HFF-Myc (cell line): ENCODE measurements at places on chromosomes 12 and 14.

GRCh38 chr12:123801573-123802178 is 39.6 kb downstream of the DNAH10 start:
- DNase-seq: no peak

- no peak for DNase-seq
These were observed 104.7 kb downstream of the PAH start for GRCh38 chr12:102812344-102812743.

GRCh38 chr14:75247286-75247922 is 31.2 kb upstream of the FOS start:
- no peak for DNase-seq

DNA sequence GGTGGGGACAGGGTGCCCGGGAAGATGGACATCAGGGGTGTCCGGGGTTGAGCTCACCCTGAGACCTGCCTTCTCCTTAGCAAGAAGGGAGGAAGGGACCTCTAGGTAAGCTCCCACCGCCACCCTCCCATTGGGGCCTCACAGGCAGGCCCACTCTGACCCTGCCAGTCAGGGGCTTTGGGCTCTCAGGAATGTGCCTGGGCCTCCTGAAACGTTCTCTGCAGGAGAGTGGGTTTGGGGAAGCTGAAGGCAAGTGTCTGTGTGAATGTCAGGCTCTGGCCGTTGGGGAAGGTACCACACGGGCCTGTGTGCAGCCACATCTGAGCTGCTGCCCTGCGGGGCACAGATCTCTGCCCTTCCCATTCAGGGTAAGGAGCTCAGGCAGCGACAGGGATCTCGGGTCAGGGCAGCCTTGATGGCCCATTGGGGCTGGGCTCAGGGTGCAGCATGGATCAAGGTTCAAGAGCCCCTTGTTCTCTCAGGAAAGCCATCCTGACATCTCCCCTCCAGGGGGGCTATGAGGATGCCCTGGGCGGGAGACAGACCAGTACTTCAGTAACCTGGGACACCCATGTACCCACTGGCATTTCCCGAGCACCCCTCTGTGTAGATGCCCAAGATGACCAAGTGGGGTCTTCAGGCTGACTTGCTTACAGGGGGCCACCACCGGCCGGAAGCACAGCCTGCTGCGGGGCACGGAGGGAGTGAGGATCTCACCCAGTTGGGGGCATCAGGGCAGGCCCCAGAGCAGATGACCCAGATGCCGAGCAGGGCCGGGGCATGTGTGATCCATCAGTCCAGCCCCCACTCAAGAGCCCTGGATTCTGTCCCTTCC is 29.7 kb downstream of the FAM222A start:
- no peak for DNase-seq

GRCh38 chr12:106214571-106214970 is 33.2 kb downstream of the CKAP4 start:
- DNase-seq: no peak

DNA sequence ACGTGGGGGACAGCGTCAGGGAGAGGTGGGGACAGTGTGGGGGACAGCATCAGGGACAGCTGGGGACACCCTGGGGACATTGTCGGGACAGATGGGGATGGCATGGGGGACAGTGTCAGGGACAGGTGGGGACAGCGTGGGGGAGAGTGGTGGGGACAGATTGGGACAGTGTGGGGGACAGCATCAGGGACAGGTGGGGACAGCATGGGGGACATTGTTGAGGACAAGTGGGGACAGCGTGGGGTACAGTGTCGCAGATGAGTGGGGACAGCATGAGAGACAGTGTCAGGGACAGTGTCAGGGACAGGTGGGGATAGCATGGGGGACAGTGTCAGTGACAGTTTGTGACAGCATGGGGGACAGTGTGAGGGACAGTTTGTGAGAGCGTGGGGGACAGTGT is 240.9 kb downstream of the TMEM121 start:
- no peak for DNase-seq

DNA sequence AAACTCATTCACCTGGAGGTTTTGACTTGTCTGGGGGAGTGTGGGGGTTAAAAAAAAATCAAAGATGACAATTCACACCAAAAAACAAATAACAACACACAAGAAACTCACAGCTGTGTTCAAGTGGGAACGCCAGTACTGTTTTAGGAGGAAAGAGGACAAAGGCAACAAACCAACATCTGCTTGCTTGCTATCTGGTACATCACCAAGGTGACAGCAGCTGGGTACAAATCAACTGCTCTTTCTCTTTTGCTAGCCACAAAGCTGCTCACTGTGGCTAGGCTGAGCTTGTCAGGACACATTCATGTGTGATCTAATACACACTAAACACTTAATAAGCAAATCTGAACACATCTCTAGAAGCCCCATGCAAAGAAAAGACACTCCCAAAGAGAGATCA is 128.0 kb upstream of the RAP1B start:
- DNase-seq: no peak

DNA sequence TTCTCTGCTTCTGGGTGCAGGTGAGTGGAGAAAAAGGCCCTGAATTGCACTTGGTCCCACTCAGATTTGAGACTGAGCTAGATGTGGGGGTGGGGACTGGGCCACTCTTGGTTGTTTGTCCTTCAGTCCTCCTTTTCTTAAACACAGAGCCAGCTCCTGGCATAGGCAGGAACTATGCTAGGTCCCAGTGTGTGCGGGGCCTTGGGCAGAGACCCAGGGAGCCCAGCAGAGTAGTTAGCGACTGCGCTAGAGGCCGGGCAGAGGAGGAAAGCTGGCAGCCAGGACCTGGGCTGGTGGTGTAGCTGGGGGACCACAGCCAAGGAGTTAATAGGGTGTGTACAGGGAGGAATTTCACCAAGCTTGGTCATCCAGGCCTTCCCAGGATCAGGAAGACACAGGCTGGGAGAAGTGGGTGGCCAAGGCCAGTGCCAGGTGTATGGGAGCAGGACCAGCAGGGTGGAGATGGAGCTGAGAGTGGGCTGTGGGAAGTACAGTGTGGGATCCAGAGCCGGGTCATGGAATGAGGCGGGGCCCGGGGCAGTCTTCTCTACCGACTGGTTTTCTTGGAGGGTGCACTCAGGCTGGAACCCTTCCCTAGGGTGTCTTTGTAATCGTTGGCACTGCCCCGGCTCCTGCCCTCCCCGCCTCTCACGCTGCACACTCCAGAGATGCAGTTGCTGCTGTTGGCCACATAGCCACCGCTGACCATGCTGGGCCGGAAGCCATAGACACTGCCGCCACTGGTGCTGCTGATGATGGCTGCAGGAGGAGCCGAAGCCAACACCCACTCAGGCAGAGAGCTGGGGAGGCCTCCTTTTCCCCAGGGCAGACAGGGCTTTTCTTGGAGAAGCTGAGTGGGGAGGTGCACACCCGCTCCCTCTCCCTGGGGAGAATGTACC is 8.7 kb downstream of the KRT71 start:
- no peak for DNase-seq

DNA sequence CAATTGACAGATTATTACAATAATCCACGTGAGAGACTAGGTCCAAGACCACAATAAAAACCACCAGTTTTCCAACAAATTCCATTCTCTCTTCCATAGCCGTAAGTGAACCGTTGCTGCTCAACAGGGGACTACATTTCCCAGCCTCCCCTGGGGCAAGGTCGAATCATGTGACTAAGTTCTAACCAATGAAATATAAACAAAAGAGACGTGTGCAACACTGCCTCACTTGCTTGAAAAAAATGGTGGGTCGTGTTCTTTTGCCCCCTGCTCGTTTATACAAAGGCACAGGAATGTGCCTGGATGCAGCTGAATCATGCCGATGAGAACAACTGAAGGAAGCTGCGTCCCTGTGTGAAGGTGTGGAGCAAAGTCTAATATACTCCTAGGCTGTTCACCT is 51.1 kb downstream of the HSPB8 start:
- DNase-seq: no peak

DNA sequence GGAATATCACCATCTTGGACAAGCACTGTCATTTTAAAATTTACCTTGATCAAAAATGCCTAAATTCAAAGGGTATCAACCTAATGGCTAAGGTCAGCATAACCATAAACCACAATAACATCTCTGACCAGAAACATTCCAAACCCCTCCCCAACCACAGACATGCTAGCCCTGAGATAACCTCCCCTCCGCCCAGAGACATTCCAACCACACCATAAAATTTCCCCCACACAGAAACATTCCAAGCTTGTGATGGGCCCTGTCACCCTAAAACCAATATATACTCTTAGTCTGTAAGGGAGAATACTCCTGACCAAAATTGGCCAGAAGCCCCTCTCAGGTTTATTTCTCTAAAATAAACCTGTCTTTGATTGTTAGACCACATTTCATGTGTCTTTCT is 17.7 kb downstream of the EPYC start:
- DNase-seq: no peak

GRCh38 chr12:1348606-1349005 is 245.8 kb downstream of the FBXL14 start:
- no peak for DNase-seq

GRCh38 chr12:50317203-50317602 is 33.9 kb upstream of the LIMA1 start:
- DNase-seq: no peak

DNA sequence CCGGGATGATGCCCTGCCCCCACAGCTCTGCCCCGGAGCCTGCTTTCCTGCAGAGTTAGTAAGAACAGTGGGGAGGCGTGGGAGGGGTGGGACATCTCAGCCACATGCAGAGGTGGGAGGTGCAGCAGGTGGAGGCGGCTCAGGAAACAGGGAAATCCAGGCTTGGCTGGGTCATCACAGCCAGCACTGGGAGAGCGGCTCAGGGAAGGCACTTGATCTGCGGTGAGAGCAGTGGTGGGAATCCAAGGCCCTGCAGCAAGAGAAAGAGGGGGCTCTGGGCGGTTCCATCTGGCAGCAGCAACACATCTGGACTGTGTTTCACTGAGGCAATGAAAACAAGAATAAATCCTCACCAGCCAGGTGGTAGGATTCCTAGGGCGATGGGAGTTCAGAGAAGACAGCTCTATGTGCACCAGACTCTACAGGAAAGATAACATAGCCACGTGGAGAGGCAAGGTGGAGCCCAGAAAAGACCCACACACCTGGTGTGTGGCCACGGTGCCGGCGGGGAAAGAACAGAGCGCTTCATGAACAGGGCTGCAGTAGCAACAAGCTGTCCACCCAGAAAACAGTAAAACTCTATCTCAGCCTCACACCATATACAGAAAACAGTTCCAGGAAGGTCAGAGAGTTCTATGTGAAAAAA is 57.6 kb downstream of the CCDC85C start:
- DNase-seq: no peak

DNA sequence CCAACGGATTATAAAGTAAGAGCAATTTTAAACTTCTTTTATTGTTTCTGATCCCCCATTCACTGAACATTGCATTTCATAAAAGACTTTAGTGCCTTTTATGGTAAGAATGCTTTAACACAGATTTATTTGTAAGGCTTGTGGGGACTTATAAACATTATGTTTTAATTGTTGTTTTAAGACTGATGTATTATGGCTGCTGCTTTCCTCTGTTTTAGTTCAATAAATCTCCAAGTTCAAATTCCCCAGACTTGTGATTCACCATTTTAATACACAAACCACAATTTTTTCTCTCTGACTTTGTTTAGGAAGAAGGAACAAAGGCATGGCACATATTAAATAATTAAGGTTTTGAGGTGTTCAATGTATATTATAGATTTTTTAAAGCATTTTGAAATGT is 753.3 kb downstream of the SLC6A15 start:
- no peak for DNase-seq

DNA sequence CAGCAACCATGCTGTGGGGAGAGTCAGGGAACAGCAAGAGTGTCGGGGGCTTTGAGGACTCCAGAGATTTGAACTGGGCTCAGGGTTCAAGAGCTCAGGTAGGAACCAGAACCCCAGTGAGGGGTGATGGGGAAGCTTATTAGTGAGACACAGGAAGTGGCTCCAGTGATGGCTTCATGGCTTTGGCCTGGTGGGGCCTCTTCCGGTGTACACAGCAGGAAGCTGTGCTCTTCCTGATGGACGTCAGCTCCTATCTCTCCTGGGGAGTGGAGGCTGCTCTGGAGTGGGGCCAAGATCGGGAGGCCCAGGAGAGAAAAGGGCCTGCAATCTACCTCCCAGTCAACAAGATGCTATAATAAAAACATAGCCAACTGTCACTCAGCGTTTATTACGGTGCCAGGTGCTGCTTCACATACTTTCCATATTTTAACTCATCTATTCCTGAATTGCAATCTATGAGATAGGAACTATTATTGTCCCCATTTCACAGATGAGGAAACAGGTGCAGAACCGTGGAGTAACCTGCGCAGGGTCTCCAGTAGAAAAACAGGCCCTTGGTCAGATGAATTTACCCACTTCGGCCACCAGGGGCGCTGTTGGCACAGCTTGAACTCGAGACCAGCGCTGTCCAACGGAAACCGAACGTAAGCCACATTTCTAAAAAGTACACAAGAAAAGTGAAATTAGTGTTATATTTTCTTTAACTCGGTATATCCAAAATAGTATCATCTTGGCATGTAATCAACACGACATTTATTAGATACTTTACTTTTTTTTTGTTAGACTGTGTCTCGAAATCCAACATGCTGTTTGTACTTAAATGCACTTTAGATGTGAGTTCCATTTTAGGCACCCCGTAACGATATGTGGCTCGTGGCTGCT is 63.6 kb upstream of the DLK1 start:
- no peak for DNase-seq

DNA sequence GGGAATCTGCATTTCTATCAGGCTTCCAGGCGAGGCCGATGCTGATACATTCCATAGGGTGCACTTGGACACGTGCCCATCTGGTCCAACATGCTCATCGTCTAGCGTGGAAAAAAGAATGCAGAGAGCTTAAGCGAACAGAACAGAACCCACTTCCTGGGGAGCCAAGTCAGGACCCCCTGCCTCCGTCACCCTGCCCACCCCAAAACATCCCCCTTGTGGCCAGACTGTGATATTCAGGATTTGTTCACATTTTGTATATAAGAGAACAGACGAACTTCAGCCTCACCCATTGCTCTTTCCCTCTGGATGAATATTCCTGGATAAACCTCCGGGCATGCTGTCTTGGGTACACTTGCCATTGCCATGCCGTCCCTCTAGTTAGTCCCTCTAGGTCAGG is 4.3 kb upstream of the PIWIL1 start:
- DNase-seq: no peak

GRCh38 chr14:63212776-63213500 is 8.7 kb downstream of the RHOJ start:
- DNase-seq: no peak

- DNase-seq: no peak
These were observed 12.9 kb upstream of the KRAS start for GRCh38 chr12:25263594-25263993.
